Sigmoid colon (tissue), 7 donors: ENCODE measurements at places on chromosomes 6 and 20. TPM values are rescaled to one million over a fixed set of nuclear protein-coding genes. Genes with fewer than 3 reads are reported as not detected.

GRCh38 chr6:17712576-17712975, 5.9 kb upstream of the NUP153 start:
- H3K4me1 ChIP-seq, result no peaks in the 10 kb centered on the region
- H3K27me3 ChIP-seq, result no peaks in the 10 kb centered on the region
- no peak overlapping the region for H3K27ac ChIP-seq
- DNase-seq, result no peak
- no peaks in the 10 kb centered on the region for H3K36me3 ChIP-seq
- no peak overlapping the region for H3K4me3 ChIP-seq

- no peaks in the 10 kb centered on the region for H3K4me1 ChIP-seq
- no peak overlapping the region for H3K27ac ChIP-seq
- no peak for DNase-seq
- no peaks in the 10 kb centered on the region for H3K36me3 ChIP-seq
- H3K4me3 ChIP-seq, result no peak overlapping the region
These were observed 21.9 kb downstream of the FBXL4 start for GRCh38 chr6:98925831-98926230.

Gene SLC2A4RG
- 78.2 TPM for total RNA-seq

DNA sequence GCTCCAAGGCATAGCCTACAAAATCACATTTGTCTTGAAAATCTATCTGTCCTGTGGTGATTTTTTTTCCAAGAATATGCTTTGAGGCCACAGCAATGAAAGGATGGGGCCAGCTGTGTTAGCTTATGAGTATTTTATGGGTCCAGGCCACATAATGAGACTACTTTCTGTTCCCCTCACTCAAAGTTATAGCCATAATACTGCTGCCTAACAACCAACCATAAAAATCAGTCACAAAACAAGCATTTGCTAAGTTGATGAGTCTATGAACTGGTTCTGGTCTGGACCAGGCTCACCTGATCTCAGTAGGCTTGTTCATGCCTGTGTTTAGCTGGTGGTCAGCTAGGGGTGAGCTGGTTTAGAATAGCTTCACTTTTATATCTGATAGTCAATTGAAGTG, 192.5 kb upstream of the PLCB4 start:
- H3K27me3 ChIP-seq, result no peaks in the 10 kb centered on the region
- H3K4me1 ChIP-seq, result no peaks in the 10 kb centered on the region
- H3K36me3 ChIP-seq, result no peaks in the 10 kb centered on the region
- H3K4me3 ChIP-seq, result no peak overlapping the region
- no peak overlapping the region for H3K27ac ChIP-seq
- DNase-seq, result no peak

GRCh38 chr20:60955706-60956105, 296.4 kb upstream of the CDH4 start:
- H3K36me3 ChIP-seq, result no peaks in the 10 kb centered on the region
- H3K27ac ChIP-seq, result no peak overlapping the region

Gene SCUBE3
- total RNA-seq, result 4.9 TPM

GRCh38 chr6:170234419-170234818, 56.5 kb downstream of the DLL1 start:
- no peaks in the 10 kb centered on the region for H3K4me1 ChIP-seq
- no peaks in the 10 kb centered on the region for H3K36me3 ChIP-seq
- H3K4me3 ChIP-seq, result no peak overlapping the region

GRCh38 chr6:113634352-113635163, 222.6 kb upstream of the MARCKS start:
- H3K27ac ChIP-seq, result peak overlapping the region; percentile 58
- DNase-seq, result no peak
- peaks cover 55% of the 10 kb centered on the region for H3K4me1 ChIP-seq
- no peaks in the 10 kb centered on the region for H3K36me3 ChIP-seq
- no peak overlapping the region for H3K4me3 ChIP-seq

DNA sequence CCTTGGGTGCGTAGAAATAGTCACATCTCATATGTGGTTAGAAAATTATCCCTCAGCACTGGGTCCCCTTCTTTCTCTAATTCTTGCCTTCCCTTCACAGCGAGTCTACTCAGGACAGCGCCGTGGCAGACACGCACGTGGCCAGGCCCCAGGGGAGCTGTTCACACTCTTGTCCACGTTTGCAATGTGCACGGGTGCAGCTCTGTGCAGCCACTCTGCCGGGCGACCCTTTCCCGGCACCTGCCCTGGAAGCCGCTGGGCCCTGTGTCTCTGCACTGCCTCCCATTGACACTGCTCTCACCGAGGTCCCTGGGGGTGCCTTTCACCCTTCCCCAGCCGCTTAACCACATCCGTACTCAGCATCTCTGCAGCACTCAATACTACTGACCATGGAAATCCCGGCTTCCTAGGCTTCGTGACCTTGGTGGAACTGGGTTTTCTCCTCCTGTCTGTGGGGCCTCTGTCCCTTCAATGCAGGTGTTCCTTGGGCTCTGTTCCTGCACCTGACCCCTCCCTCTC, 104.9 kb downstream of the DACT2 start:
- no peak overlapping the region for H3K27ac ChIP-seq

Gene GTSF1L
- total RNA-seq, result not detected

Gene CPNE1
- 56.5 TPM for total RNA-seq

Gene METTL24
- total RNA-seq, result 41.0 TPM

Gene EYA2
- 2.0 TPM for total RNA-seq

DNA sequence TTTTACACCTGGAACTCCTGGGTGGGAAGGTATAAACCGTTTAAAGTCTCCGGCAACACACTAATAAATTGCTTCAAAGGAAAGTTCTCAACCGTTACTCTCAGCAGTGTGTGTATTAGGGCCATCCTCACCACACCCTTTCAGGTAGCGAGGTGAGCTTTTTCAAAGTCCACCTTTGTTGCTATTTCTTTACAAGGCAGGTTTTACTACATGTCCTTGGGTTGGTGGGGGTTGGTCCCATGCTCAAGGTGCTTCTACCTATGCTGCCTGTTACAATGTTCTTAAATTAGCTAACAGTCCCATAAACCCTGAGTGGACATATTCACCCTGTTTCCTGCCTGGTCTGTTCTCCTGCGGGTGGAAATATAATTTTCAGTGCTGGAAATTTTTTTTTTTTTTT, 13.2 kb upstream of the OSER1 start:
- DNase-seq, result no peak
- no peaks in the 10 kb centered on the region for H3K4me1 ChIP-seq
- H3K27ac ChIP-seq, result no peak overlapping the region
- H3K4me3 ChIP-seq, result no peak overlapping the region

GRCh38 chr20:63681609-63682142, 14.8 kb upstream of the TNFRSF6B start:
- peaks cover 32% of the 10 kb centered on the region for H3K4me1 ChIP-seq
- no peak for DNase-seq
- H3K4me3 ChIP-seq, result no peak overlapping the region
- no peaks in the 10 kb centered on the region for H3K27me3 ChIP-seq
- peak overlapping the region; percentile 80 for H3K27ac ChIP-seq
